Tongue (tissue), 3 donors: ENCODE measurements at places on chromosomes 3 and 15. TPM values are rescaled to one million over a fixed set of nuclear protein-coding genes. Genes with fewer than 3 reads are reported as not detected.

Gene ZIC1
- total RNA-seq = 1.9 TPM

Gene ADAMTS7
- total RNA-seq = 16.3 TPM

DNA sequence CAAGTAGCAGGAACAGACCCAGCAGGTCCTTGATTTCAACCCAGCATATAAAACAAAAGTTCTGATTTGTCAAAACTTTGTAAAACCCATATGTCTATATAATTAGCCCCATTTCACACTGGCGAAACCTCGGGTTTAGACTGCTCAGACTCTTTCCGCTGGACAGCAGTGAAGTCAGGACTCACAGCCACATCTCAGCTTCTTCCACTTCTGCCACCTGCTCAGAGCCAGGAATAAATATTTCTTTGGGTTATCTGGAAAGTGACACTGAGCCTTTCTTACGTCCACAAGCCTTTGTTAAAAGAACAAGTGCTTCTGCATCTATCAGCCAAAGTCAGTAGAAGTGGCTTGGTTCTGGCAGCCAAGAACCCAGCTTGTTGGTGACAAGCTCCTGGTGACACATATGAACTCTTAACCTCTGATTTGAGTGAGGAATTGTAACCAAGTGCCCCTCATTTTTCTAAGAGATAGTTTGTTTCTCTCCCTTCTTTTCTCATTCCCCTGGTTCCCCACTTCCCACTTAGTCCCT lies 118.1 kb upstream of the CHD2 start:
- no peak for DNase-seq

Gene CCR4
- total RNA-seq = not detected

- DNase-seq = no peak
Measured at GRCh38 chr3:159620873-159621272, 367.8 kb upstream of the IL12A start.

DNA sequence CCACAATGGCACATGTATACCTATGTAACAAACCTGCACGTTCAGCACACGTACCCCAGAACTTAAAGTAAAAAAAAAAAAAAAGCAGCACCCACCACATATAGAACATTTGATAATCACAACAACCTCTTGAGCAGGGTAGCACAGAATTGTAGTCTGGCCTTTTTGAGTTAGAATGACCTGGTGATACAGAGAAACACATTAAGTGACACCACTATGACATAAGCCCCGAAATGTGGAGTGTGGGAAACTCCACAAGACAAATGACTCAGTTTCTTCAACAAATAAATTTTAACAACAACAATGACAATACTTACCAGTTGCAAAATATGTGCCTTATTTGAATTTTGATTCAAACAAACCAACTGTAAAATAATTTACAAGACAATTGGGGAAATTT lies 46.4 kb downstream of the DRD3 start:
- DNase-seq = no peak

Gene SRGAP3
- 19.7 TPM for total RNA-seq

GRCh38 chr3:34284959-34285826 lies 486.8 kb downstream of the PDCD6IP start:
- no peak for DNase-seq

GRCh38 chr3:73801444-73801843 lies 176.7 kb upstream of the PDZRN3 start:
- DNase-seq = no peak

Gene HDC
- 3.4 TPM for total RNA-seq

Gene SLC2A2
- total RNA-seq = not detected

Gene IQCF5
- total RNA-seq = not detected

DNA sequence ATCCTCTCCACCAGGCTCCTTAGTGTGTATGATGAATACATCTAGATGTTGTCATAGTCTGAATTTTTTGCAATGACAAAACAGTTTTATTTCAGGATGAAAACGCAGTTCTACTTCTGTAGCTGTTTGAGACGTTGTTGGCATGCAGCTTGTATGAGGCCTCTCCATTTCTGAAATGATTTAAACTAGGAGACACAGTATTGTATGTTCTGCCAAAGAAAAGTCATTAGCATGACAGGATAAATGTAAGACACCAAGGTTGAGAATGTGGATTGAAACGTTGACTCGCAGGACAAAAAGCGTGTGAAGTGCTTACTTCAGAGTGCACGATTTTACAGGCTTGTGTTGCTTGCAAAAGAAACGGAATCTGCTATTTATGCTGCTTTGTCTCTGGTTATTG lies 35.3 kb downstream of the ABHD17C start:
- peak; percentile 34 for DNase-seq
